ENCODE measurements at places on chromosomes 5 and 9.

GRCh38 chr9:437066-437465, 222.4 kb downstream of the DOCK8 start:
- no peak for DNase-seq

- no peak for DNase-seq
Measured at GRCh38 chr9:94554439-94555331, at the start of gene PCAT7. PCAT7 (plus strand) TSS chr9:94555083.

DNA sequence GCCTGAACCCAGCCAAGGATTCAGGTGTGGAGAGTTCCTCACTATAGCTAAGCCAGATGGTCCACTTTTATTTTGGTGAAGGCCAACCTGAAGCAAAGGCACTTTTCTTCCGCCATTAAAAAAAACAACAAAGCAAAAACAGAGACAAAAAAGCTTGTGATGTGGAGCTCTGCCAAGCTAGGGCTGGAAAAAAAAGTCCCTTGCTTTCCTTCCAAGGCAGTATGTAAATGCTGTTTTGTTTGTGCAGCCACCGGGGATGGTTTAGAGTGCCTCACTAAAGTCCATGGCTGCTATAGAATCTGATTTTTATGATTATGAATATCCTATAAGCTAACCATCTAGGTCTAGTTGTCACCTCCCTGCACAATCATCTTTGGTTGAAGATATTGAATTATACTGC, 14.9 kb downstream of the MEGF10 start:
- DNase-seq = no peak

DNA sequence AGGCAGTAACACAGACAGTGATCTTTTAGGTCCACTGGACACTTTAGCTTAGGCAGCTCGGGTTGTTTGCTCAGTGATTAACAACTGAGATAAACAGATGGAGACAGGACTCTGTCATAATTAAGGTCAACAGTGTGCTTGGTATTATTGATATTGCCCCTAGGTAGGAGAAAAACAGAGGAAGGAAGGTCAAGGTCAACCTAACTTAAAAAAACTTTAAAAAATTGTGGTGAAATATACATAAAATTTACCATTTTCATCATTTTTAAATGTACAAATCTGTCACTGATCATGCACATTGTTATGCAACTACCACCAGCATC, 2.1 kb upstream of the HSPA4 start:
- DNase-seq = no peak

GRCh38 chr5:162026803-162027202, 40.8 kb upstream of the GABRG2 start:
- DNase-seq = no peak

DNA sequence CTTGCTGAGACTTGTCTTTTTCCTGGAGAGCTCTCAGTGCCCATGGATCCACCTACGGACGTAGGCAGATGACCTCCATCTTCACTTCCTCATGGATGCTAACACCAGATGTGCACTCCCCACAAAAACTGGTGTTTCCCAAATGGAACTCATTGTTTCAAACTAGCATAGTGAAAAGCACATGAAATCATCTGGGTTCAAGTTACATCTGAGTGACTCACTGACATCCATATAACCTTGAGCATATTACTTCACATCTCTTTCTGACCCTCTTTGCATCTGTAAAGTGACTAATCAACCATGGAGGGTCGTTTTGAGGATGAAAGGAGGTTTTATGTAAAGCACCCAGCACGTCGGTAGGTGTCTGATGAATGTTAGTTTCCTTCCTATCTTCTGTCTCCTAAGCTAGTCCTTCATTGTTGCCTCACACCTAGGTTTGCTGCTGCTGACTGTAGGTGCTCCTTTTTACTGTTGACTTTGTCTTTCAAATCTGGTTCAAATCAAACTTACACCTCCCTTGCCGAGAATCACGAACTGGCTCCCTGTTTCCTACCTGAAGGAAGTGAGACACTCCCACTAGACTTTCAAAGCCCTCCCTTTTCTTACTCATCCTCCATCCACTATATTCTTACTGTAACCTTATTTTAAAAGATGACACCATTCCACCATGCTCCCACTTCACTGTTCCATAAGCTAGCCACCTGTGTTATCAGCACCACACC, 10.3 kb downstream of the OCLN start:
- DNase-seq = no peak

GRCh38 chr5:66041627-66042026, 102.5 kb upstream of the SREK1 start:
- peak; percentile 1 for DNase-seq

DNA sequence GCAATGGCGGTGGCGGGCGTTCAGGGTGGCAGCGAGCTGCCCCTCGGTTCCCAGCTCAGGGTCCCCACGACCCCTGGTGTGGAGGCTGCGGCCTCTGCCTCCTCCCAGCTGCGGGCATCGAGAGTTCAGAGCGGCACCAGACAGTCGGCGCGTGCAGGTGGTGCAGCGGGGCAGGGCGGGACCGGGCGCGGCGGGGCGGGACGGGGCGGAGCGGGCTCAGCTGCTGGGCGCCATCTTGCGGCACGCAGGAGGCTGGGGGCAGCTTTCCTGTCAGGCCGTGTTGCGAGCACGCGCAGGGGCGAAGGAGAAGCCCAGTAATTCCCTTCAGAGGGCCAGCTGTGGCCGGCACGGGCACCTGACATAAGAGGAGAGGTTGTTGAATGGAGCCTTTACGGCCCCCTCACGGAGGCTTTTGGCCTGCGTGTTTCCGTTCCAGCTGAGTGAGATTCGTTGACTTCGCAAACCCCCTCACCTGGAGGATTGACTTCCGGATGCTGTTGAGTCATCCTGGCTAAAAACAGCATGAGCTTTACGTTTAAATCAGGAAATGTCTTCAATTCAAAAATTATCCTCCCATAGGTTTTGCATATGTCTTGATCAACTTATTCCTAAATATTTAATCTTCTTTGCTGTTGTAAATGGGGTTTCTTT, 587 bp downstream of the C5orf47 start:
- no peak for DNase-seq

DNA sequence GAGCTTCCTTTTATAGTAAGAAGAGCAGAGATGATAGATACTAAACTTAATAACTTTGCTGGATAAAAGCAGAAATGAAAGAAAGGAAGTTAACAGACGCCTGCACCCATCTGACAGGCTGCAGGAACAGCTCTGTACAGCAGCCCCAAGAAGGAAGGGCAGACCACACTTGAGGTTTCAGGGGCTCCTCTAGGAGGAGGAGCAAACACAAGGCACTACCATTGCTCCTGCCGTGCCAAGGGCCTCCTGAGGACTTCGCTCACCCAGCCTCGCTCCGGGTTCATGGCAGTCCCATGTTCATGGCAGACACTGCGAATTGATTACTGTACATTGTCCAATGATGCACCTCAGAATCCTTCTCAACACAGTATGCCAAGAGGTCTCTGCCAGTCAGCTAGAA, 85.1 kb downstream of the AMBP start:
- DNase-seq = no peak
